ENCODE measurements at places on chromosomes 1 and 21.

- no peak for DNase-seq
Observed at GRCh38 chr1:9731051-9731537, 79.6 kb downstream of the PIK3CD start.

DNA sequence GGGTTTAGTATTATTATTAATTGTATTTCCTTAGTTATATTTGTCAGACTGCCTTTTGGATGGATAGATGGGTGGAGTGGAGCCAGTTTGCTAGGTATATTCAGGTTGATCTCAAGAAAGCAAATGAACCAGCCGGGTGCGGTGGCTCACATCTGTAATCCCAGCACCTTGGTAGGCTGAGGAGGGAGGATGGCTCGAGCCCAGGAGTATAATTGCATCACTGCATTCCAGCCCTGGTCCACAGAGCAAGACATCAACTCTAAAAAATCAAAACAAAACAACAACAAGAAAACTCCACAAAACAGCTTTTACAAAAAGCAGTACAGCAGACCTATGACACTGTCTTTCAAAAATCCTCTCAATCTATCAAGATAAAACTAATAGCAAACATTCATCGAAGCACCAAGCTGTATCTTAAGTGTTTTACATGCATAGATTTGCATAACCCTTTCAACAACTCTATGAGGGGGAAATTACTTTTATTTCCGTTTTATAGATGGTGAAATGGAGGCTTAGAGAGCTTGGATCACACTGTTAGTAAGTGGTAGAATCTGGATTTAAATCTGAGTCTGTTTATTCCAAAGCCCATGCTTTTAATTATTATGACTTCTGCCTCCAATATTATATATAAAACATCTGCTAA, 25.5 kb downstream of the KMO start:
- no peak for DNase-seq

- DNase-seq: no peak
Observed at GRCh38 chr21:38729754-38730379, 75.9 kb upstream of the ETS2 start.

- DNase-seq: no peak
Observed at GRCh38 chr1:197390856-197391255, 122.8 kb downstream of the CRB1 start.

GRCh38 chr1:1069056-1069710, 4.9 kb downstream of the RNF223 start:
- peak; percentile 91 for DNase-seq

GRCh38 chr1:162165528-162165927, 96.0 kb downstream of the NOS1AP start:
- DNase-seq: no peak

GRCh38 chr21:37675202-37675801, 241.0 kb downstream of the KCNJ6 start:
- no peak for DNase-seq

GRCh38 chr1:240098534-240098933, 6.9 kb downstream of the FMN2 start:
- DNase-seq: no peak

DNA sequence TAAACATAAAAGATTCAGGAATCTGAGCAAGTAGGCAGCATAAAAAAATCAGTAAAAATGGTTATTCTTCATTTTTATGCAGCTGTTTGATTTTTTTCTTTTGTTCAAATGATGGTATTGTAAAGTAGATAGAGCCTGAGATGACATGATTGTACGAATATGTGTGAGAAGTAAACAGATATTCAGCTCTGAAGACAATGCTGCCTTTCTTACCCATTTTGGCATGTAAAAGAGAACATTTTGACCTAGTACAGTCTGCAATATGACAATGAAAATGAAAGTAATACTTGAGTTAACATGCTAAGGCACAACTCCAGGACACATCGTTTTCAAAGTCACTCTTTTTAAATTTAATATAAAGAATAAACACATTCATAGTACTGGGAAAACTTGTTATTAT, 95.7 kb upstream of the NCAM2 start:
- DNase-seq: no peak

GRCh38 chr1:869499-870244, 54.1 kb upstream of the SAMD11 start:
- peak; percentile 75 for DNase-seq

DNA sequence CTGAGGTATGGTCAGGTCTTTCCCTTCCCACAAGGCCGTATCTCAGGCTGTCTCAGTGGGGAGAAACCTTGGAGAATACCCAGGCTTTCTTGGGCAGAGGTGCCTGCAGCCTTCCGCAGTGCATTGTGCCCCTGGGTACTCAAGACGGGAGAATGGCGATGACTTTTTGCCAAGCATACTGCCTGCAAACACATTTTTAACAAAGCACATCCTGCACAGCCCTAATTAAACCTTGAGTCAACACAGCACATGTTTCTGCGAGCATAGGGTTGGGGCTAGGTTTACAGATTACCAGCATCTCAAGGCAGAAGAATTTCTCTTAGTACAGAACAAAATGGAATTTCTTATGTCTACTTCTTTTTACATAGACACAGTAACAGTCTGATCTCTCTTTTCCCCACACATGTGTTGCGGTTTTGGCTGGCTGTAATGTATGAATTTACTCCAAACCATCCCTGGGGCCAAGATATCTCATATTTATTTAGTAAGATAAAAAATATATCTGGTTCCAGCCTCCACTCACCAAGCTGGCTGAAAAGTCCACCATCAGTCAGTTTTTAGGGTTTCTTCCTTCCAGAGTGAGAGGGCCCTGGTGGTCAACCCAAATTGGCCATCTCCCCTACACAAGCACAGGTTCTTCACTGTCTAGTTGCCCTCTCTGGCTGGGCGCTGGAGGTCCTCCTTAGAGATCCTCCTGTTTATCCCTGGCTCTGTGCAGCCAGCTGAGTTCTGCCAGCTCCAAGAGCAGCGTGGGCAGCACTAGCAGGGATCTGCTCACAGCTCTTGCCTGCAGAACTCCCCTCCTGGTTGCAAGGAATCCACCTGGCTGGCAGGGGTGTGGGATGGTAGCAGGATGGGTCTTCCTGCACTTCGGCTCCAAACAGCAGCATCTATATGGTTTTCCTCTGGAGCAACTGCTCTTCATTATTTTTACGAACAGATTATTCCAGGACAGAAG, 2.6 kb downstream of the FAAH start:
- no peak for DNase-seq

DNA sequence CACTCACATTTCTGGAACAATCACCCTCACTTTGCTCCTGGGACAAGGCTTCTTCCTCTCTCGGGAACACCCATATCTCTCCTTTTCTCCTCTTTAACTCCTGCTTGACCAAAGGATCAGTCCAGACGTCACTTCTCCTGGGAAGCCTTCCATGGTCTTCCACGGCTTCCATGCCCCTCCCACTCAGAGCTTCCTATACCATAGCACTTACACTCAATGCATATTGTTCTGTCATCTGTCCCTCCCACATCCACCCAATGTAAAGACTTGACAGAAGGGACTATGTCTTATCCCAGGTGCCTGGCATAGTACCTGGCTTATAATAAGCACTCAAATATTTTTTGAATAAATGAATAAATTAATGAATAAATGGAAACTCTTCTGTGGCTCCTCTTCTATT, 28.2 kb downstream of the CD34 start:
- DNase-seq: no peak

DNA sequence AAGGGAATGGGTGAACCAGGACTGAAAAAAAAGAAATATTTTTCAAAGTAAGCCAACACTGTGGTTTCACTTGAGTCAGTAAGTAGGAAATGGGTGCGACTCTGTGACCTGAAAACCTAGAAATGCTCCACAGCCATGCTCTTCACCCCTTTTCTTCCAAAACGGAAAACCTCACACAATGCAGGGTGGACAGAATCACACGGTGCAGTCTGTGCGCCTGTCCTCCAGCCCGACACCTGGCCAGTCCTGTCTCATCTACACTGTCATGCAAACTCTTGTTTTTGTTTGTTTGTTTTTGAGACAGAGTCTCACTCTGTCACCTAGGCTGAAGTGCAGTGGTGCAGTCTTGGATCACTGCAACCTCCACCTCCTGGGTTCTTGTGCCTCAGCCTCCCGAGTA, 53.3 kb downstream of the B3GALT5 start:
- no peak for DNase-seq

GRCh38 chr1:961132-961669, 817 bp downstream of the KLHL17 start:
- no peak for DNase-seq

DNA sequence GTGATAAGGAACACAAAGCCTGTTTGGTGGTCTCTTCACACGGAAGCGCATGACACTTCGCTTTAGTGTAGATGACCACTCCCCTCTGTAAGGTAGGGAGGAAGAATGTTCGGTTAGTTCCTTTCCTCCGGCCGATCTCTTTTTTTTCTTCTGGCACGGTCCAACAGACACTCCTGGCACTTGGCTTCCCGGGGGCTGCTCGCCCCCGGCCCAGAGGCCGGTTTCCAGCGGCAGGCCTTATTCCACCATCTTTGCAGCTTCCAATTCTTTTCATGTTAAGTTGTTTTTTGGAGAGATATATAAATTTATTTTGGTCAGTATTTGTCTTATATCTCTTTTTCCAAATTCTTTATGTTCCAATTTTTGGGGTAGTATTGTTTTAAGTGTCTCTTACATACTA, 151.8 kb upstream of the GREM2 start:
- DNase-seq: no peak

- no peak for DNase-seq
Observed at GRCh38 chr1:215376544-215377264, 190.4 kb upstream of the KCTD3 start.

DNA sequence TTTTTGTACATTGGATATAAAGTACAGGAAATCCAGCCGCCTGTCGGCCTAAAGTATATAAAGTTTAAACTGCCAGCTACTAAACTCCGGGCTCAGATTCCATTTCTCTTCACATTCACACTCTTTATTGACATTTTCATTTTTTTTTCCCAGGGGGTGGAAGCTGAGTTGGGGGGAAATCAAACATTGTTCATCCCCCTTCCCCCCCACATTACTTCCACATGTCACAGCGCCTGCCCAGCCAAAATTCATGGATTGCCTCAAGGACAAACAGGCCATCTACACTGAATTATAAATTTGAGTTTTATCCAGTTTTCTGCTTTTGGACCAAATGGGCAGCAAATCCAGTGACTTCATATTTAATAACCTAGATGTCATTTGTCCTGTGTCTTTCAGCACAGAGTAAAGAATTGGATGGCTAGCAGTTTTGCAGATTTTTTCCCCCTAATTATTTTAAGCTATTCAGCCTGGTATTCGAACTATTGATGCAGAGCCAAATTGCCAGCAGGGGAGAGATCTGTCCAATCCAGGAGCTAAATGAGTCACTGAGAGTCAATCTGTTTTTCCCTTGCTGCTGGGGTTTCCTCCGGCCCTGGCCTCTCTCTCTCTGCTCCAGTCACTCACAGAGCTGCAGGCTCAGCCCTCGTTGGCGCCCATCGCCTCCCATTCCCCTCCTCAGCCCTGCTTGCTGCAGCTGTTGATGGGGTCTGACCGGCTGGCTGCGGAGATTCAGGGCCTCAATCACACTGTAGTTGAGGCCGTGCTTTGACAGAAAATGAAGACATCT, 98.0 kb downstream of the LMO4 start:
- DNase-seq: no peak

DNA sequence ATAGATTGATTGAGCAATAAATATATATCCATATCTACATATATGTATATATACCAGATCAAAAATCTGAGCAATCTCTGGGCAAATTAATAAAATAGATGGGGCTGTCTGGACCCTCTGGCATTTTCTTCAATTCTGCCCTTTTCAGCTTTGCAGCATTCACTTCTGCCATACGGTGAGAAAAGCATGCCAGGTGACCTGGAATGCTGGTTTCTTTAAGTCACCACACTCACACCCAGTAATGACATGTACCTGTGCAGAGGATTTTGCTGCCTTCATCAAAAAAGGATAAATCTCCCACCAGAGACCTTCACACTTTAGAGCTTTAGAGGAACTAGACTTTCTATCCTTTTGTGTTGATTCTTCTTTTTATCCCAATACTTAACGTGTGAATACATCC, 223.2 kb upstream of the NFIA start:
- no peak for DNase-seq

- DNase-seq: no peak
Observed at GRCh38 chr1:26049531-26050247, 3.8 kb upstream of the SLC30A2 start.

DNA sequence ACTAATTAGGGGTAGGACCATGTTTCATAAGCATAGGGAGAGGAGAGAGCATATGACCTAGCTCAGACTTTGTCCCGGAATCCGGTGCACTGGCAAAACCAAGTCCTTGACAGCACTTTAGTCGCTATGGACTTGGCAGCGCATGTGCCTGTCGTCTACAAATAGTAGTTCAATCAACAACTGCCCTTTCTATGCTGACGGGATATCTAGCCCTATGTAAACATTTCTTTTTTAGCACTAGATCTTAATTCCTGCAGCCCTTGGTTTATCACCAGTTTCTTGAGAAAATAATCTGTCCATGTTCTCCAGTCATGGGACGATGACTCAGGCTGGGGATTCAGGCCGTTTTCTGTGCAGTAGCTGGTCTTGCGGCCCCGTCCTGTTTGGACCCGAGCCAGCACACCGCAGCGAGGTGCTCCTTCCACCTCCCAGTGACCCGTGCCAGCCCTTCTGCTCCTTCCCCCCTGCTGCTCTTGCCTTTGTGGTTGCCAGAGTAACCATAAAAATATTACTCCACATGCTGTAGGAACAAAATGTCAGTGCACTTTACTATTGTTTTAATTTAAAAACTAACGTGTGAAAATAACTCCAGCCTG, 8.6 kb upstream of the MT1HL1 start:
- no peak for DNase-seq

DNA sequence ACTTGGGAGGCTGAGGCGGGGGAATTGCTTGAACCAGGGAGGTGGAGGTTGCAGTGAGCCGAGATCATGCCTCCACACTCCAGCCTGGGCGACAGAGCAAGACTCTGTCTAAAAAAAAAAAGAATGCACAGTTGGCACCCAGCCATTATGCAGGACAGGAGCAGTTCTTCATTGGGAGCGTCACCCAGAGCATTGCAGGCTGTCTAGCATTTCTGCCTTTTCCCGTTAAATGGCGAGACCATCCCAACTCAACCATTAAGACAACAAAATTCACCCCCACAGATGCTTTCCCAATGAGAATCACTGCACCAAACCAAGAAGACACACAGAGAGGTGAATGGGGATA, 105.8 kb downstream of the EDEM3 start:
- no peak for DNase-seq

GRCh38 chr1:84110629-84111028, 33.4 kb upstream of the PRKACB start:
- DNase-seq: no peak

GRCh38 chr1:42429603-42430002, 26.2 kb downstream of the ZMYND12 start:
- DNase-seq: no peak

- DNase-seq: no peak
Observed at GRCh38 chr1:112877750-112878149, 78.2 kb downstream of the SLC16A1 start.

DNA sequence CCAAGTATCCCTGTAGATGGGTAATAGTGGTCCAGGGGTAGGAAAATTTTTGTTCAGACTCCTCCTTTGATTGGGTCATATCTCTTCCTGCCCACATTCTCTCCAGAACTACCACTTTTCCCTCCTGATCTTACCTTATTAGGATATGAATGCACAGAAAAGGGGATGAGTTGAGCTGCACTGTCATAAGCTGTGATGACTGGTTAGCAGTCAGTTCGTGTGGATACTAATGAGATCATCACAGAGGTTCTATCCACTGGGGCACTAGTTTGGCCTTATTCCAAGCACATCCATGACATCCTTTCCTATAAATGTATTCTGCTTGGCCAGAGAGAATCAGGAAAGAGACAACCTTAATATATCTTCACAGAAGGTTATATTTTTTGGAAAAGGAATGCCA, 22.1 kb upstream of the TBX15 start:
- no peak for DNase-seq

GRCh38 chr21:34878940-34879339, 170.2 kb downstream of the RUNX1 start:
- no peak for DNase-seq
